H7 (cell line): ENCODE measurements at places on chromosomes 5 and 9. TPM values are rescaled to one million over a fixed set of nuclear protein-coding genes. Genes with fewer than 3 reads are reported as not detected.

TMEM174 gene
- not detected in 2 replicates for total RNA-seq

GABRA6 gene
- not detected in 2 replicates for total RNA-seq

GBGT1 gene
- total RNA-seq = 6.8 and 7.5 TPM in 2 replicates

TERT gene
- total RNA-seq = 15.1 and 27.1 TPM in 2 replicates
